ENCODE measurements at places on chromosomes 3 and 15.

GRCh38 chr3:133692759-133693158 is 31.0 kb upstream of the TOPBP1 start:
- DNase-seq = no peak

- no peak for DNase-seq
Observed at GRCh38 chr15:70722266-70723121, 40.9 kb downstream of the UACA start.

- no peak for DNase-seq
Observed at GRCh38 chr15:34721802-34722438, 32.9 kb downstream of the GJD2 start.

DNA sequence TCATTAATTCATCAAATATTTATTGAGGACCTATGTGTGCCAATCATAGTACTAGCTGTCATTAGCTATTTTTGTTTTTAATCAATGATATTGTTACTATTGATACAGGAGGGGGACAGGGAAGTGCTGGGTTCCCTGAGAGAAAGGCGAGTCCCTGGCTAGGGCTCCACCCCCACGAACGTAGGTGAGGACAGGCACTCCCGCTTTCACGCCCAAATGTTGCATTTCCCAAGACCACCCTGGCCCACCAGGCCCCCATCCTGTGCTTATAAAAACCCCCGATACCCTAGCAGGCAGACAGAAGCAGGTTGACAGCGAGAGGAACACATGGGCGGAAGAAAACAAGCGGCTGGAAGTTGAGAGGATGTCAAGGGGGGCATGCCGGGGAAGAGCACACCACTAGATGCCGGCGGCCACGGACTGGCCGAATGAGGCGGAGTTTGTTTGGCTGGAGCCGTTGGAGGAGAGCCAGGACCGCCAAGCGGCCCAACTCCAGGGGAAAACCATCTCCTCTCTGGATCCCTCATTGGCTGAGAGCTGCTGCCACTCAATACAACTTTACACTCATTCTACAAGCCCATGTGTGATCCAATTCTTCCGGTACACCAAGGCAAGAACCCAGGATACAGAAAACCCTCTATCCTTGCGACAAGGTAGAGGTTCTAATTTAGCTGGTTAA is 798.7 kb upstream of the SEMA6D start:
- no peak for DNase-seq

GRCh38 chr3:129658110-129658843 is 51.8 kb upstream of the PLXND1 start:
- DNase-seq = no peak

Measured in stimulated activated CD8-positive, alpha-beta memory T cell treated with anti-CD3 and anti-CD28 coated beads, Interleukin-7, amount 100 ng/mL, for 4 hours (primary cell).